ENCODE measurements at places on chromosomes 1 and 21.

DNA sequence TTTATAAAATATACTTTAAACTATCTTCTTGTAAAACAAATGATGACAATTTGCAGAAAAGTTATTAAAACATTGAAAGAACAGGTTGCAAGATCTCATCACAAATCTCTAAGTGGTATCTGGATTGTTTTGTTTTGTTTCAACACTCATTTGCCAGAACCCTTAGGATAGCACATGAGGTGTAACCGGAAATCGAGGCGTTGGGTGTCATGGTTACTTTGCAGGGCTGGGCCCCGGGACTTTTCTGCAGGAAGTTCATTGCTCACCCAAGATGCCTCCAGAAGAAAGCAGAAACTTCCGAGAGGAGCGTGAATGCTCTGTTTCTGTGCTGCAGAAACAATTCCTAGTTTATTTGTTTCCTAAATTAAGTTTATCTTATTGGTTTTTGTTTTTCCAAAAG lies 2.5 kb downstream of the DISC1 start:
- DNase-seq = no peak

- DNase-seq = no peak
These were observed 21.9 kb upstream of the PIK3CD start for GRCh38 chr1:9629445-9630201.

- no peak for DNase-seq
These were observed 1.1 kb downstream of the NKAIN1 start for GRCh38 chr1:31238612-31238985.

DNA sequence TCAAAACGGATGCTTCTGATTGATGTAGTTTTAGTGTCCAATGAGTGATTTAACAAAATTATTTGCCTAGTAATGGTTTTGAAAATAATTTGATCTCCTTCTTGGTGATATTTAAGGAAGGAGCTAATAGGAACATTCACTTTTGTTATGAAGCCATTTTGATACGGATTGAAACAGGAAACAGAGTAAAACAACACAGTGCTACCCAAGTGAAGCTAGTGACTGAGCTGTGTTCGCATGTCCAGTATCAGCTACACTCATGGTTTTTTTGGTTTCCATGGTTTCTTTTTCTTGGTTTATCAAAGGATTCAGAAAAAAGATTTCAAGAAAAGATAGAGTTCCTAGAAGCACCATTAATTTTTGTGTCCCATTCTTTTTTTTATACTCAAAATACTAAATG lies 40.1 kb upstream of the PLEKHO1 start:
- no peak for DNase-seq

GRCh38 chr1:94398356-94398755 lies 19.8 kb upstream of the ABCD3 start:
- no peak for DNase-seq
